ENCODE measurements at places on chromosomes 12 and 14.

DNA sequence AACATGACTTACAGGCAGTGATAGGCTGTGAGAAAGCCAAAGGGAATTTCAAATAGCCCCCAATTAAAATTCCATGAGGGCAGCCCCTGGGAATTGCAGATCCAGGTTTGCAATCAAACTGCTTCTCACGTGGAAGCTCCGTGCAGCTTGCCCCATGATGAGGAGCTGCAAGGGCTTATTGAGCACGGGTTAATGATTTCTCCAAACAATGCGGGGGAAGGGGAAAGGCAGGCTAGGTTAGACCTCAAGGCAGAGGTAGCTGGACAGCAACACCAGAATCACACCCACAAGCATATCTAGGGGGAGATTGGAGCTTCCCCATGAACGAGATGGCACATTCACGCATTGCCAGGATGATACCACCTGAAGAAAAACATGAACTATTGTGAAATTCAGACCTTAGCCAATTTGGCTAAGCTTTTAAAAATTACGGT lies 5.0 kb upstream of the DUSP6 start:
- no peak for DNase-seq

DNA sequence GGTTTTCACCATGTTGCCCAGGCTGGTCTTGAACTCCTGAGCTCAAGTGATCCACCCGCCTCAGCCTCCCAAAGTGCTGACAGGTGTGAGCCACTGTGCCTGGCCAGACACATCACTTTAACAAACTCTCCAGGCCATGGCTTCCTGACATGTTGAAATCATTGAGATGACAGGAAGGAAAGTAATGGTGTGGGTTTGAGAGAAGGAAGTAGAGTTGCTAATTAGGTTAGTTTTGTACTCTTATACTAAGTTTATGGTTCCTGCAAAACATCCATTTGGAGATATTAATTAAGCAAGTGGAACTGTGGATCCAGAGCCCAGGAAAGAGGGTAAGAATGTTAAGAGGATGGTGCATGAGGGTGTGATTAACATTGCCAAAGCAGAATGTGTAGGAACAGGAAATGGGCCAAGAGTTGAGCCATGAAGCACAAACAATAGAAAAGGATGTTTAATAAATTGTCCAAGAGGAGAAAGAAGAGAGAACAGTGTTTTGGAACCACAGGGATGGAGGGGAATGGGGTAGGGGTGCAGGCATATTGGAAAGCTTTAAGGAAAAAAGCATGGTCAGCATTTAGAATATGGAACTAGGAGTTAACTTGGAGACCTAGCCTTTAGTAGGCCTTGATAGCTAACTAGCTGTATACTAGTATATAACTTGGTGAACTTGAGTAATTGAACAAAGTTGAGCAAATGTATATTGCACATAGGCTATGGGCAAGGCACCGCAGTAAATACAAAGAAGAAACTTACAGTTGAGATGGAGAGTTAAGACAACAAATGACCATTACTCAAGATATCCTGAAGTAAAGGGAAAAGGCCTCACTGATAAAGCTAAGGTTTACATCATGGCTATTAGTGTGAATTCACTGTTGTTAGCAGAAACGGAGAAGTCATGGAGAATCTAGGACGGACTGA lies 91.3 kb upstream of the DNM1L start:
- DNase-seq, result no peak

DNA sequence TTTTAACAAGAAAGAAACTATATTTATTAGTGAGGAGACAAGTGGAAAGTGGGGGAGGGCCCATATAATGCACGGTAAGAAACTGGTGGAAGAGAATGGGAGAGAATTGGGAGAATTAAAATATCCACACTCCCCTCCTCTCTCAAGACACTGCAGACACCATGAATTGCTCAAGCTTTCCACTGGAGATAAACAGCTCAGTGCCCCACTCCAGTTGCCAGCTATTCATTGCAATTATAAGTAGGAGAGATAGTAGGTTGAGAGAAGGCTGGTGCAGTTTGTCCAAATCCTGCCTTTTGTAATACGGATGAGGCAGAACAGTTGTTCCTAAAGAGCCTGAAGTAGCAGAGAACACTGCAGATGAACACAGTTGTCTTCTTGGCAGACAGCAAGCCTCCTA lies 38.2 kb downstream of the DCAF5 start:
- no peak for DNase-seq

DNA sequence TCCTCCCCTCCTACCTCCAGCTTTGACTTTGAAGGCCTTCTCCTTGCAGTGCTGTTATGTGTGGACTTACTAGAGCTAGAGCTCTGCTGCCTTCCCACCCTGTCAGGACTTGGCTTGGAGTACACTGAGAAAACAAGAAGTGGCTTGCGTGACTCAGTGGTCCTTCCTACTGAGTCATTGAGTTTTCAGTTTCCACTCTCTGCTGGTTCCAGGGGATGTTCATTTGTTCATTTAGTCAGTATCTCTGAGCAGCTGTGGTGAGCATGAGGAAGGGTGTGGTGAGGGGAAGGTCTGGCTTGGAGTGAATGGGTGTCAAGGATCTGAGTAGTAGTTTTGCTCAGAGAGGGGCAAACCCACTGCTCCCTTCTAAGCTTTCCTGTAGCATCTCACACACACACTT lies 17.2 kb upstream of the ELK3 start:
- DNase-seq, result peak; percentile 57

DNA sequence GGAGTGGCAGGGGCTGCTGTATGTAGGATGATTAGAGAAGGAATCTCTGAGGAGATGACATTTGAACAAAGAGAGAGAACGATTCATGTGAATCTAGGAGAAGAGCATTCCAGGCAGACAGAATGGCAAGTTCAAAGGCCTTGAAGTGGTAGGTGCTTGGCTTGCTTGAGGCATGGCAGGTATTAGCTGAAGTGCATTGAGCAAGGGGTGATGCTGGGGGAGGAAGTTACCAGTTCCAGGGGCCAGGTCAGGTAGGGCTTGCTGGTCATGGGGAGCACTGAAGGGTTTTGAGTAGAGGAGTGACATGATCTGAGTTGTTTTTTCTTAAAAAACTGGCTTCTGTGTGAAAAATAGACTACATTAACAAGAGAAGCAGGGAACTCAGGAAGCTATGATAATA lies 71.8 kb downstream of the SPATS2 start:
- DNase-seq, result no peak

- no peak for DNase-seq
Measured at GRCh38 chr12:1529862-1530591, 64.4 kb downstream of the FBXL14 start.

DNA sequence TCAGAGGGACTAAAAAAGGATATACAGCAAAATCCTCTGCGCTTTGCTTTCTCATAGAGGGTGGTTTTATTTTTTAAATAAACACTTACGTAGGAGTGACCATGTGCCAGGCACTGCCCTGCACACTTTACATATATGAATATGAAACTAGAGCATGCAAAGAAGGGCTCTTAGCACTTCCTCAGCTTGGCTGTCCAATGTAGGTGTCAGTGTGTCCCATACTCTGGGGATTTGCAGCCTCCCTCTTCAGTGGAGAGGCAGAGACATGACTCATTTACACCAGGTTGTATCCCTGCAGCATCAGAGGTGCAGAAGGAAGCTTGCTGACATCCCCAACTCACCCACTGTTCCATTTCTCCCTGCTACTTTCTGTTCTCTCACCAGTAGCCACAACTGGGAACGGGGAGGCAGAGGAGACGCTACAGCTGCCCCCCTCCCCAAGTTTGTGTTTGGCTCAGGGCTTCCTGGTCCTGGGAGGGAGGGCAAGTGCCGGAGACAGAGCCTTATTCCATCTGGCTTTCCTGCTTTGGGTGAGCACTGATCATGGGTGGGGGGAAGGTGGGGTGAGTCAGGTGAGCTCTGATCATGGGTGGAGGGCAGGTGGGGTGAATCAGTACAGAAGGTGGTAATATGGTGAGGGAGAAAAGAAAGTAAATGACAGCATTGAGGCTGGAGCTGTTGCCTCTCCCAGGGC lies 4.9 kb upstream of the KRT5 start:
- DNase-seq, result no peak

DNA sequence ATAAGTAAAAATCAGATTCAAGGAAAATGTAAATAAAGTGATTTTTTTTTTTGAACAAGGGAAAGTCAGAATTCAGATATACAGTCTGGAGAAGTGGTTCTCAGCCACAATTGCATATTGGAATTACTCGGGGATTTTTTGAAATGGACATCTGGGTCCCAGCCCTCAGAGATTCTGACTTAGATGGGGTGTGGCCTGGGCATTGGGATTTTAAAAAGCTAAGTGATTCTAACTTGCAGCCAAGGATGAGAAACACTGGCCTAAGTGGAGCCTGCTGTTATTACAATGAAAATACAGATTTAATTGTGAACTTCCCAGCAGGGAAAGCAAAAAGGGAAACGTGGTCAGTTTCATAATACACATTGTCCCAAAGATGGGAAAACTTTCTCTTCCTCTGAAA lies 273.8 kb downstream of the TTC8 start:
- no peak for DNase-seq

- no peak for DNase-seq
Measured at GRCh38 chr14:88029500-88029899, 24.6 kb downstream of the GPR65 start.

DNA sequence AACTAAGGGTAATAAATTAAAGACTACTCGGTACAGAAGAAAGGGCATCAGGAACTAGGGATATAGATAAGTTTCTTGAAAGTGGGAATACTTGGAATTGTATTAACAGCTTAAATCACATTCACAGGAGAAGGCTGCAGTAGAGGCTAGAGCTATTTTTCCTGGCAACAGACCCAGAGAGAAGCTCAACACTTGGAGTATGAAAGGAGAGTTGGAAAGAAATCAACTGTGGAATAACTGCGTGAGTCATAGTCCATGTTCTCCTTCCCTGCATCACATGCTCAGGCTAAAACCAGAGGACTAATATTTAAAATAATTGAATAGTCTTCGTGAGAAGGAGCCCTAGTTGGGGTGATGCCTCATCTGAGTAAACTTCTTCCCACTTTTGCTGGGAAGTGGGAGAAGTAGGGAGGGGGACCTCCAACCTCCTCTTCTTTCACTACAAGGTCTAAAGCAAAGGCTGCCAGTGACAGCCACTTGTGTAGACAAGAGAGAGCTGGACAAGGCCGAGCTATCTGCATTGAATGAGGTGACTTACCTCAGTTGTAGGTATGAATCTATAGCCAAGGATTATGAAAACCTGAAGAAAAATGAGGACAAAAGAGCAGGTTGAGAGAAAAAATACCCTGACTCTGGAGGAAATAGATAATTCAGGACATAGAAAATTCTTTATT lies 32.7 kb downstream of the DYRK2 start:
- no peak for DNase-seq

DNA sequence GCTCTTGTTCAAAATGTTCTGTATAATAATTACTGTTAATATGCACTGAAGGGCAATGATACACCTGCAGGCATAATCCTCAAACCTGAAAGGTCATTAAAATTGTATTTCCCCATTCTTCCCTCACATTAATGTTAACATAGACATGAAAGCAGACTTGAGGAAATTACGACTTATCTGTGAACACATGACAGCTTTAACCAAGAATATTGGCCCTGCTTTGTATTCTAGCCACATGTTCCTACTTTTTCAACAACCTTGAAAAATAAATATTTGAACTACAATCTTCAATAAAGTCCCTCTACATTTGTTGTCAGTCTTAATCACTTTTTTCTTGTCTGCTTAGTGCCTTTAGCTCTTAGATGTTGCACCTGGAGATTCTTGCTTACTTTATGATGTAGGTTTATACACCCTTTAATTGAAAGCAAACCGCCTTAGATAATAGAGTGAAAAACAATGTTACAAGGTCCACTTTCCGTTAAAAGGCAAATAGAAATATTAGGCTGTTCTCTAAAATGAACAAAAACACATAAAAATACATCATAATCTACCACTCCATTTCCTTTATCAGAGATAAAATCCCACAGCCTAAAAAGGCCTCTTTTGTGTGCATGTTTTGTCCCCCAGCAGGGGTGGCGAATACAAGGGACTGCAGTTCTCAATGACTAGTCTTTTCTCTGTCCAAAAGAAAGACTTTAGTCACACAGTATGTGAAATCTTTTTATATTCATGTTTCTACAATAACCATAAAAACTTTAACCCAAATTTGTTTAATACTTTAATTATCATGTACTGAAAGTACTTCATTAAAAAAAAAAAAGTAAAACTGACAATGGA lies 55.9 kb downstream of the ZFC3H1 start:
- DNase-seq, result no peak

All from activated T-helper 9 cell treated with anti-CD3 and anti-CD28 coated beads, Interleukin-2, amount 50 U/mL, for 16 hours (primary cell).